Panc1 (cell line): ENCODE measurements at places on chromosomes 1 and 21. TPM values are rescaled to one million over a fixed set of nuclear protein-coding genes. Genes with fewer than 3 reads are reported as not detected.

Gene INAVA
- 3.6 TPM for total RNA-seq

Gene OR10J5
- not detected for total RNA-seq

Gene GLMN
- total RNA-seq: 10.4 TPM

Gene NMNAT2
- total RNA-seq: 0.39 TPM

Gene DIRAS3
- total RNA-seq: not detected

Gene ST6GALNAC5
- not detected for total RNA-seq

Gene PGLYRP3
- not detected for total RNA-seq

Gene FAM72D
- total RNA-seq: 12.8 TPM

Gene KCNN3
- total RNA-seq: 0.05 TPM

Gene OR2G6
- not detected for total RNA-seq

Gene LCE2A
- not detected for total RNA-seq

Gene PEX19
- total RNA-seq: 55.1 TPM
